IMR-90 (cell line): ENCODE measurements at places on chromosomes 12 and 14. TPM values are rescaled to one million over a fixed set of nuclear protein-coding genes. Genes with fewer than 3 reads are reported as not detected.

GRCh38 chr14:93040443-93040842 lies 75.3 kb downstream of the ITPK1 start:
- DNase-seq = no peak

DNA sequence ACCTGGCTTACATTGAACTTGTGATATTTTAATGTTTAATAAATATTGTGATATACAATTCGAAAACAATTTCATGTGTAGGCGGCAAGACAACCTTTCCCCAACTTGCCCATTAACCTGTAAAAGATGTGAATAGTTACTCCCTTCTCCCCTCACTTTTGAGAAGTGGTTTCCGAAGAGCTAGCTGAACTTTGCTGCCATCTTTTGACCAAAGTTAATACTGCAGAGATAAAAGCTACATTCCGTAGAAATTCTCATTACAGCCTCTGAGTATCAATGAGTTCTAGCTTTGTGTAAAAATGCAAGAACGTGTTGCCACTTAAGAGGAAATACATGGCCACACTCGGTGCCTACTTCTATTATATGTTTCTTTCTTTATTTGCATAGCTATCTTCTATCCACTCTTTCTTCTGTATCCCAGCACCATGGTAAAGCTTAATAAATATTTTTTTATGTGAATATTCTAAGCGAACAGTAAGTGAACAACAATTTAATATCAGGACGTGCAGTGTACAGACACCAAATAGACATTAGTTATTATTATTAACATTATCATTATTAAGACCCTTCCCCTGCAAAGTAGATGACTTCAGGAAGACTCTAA lies 105.1 kb upstream of the TMEM260 start:
- DNase-seq = peak; percentile 41

DNA sequence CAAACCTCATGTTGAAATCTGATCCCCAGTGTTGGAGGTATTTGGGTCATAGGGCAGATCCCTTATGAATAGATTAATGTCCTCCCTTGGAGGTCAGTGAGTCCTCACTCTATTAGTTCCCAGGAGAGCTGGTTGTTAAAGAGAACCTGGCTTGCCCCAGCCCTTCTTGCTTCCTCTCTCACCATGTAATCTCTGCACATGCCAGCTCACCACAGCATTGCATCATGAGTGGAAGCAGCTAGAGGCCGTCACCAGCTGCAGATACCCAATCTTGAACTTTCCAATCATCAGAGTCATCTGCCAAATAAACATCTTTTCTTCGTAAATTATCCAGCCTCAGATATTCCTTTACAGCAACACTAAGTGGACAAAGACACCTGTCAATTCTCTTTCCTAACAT lies 161.8 kb upstream of the IGF1 start:
- peak; percentile 50 for DNase-seq

- DNase-seq = no peak
Observed at GRCh38 chr12:5798242-5799015, 146.6 kb downstream of the ANO2 start.

GRCh38 chr12:57518920-57519795 lies 1.2 kb downstream of the DDIT3 start:
- peak; percentile 24 for DNase-seq

DNA sequence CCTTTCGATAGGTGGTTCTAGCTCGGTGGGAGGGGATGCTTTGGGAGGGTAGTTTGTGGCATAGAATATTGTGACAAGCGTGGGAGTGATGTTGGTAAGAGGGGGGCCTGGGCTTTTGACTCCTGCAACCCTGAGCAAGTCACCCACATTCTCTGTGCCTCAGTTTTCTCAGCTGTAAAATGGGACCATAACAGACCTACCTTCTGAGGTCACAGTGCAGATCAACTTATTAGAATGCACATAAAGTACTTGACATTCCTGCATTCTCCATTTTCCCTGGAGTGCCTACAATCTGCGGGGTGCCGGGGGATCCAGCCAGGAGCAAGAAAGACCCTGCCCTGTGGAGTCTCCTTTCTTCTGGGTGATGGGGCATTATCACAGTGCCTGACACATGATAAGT lies 63.2 kb downstream of the SLC24A4 start:
- DNase-seq = no peak

DNA sequence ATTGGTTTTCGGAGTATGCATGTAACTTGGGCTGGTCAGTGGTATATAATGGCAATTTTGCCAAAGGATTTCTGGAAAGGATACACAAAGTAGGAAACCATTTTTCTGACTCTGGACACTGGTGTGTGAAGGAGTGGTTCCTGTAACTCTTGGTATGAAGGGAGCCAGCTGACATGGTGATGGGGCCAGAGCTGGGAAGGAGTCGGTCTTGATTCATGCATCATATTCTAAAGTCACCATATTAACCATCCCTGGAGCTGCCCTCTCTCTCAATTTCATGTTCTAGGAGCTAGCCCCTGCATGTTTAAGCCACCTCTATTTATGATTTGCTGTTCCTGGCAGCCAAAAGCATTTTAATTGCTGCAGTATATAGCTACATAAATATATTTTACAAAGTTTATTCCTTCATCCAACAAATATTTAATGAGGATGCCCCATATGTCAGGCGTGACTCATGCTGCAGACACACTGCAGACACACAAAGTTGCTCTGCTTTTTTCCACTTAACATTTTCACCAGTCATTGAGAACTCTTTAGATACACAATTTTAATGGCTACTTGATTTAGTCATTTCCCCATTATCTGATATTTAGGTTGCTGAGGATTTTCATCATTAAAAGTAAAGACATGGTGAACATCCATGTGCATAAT lies 78.7 kb upstream of the PSMC1 start:
- DNase-seq = peak; percentile 28

- DNase-seq = peak; percentile 71
Observed at GRCh38 chr12:47219243-47219642, 139.5 kb upstream of the AMIGO2 start.

DNA sequence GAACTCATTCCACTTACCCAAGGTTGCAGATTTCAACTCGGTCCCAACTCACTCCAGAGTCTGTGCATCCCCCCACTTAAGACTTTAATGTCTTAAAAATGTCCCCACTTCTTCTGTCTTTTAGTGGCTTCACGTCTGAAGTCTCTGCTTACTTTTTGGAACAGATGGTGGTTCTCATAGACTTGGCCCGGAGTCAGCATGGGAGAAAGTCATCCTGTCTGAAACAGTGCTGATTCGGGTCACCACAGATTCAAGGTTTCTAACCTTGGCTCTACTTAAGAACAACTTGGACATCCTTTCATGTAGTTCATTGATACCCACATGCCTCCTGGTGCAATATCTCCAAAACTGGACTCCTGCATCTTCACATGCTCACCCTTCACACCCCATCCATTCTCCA lies 26.0 kb downstream of the CHST11 start:
- no peak for DNase-seq

DNA sequence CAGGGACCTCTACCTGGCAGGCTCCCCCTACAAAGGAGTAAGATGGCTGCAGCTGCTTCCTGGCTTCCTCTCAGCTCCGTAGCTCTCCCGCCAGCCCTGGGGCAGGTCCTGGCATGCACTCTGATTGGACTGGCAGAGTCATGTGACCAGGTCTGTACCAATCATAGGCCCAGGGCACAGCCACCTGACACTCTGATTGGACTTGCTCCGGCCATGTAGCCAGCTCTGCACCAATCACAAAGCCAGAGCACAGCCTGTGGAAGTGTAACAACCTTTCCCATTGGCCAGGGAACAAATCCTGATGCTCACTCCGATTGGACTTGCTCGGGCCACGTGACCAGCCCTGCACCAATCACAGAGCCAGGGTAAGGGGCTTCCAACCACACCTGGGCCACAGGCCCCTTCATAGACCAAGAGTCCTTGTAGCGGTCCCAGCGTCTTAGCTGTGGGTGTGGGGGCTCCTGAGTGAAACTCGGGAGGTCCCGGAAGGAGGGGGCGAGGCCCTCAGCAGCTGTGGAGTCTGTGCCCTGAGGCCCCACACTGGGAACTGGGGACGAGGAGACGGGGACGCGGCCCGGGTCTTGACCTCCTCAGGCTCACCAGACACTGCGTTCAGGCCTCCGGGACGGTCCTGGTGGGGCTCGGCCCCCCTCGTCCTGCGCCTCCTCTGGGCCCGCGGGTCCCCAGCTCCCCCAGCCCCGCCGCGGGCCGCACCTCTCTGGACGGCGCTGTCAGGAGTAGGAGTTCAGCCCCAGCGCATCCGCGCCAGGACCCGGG lies 210.6 kb downstream of the ADGRD1 start:
- DNase-seq = no peak

GRCh38 chr14:98477935-98478334 lies 794.1 kb downstream of the BCL11B start:
- DNase-seq = no peak

- DNase-seq = no peak
Observed at GRCh38 chr14:68501171-68501570, 291.7 kb downstream of the ZFP36L1 start.

GRCh38 chr14:105491366-105491973 lies 424 bp downstream of the TEDC1 start:
- peak; percentile 20 for DNase-seq

DNA sequence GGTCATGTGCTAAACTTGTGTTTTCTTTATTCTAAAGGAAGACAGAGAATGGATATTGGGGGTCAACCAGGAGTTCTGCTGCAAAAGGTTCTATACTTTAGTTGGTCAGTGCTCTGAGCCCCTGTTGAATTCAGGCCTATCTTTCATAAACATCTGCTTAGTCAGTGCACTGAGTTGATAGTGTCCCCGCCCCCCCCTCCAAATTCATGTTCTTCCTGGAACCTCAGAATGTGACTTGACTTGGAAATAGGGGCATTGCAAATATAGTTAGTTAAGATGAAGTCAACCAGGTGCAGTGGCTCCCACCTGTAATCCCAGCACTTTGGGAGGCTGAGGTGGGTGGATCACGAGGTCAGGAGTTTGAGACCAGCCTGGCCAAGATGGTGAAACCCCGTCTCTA lies 23.3 kb downstream of the CHST11 start:
- DNase-seq = no peak

DNA sequence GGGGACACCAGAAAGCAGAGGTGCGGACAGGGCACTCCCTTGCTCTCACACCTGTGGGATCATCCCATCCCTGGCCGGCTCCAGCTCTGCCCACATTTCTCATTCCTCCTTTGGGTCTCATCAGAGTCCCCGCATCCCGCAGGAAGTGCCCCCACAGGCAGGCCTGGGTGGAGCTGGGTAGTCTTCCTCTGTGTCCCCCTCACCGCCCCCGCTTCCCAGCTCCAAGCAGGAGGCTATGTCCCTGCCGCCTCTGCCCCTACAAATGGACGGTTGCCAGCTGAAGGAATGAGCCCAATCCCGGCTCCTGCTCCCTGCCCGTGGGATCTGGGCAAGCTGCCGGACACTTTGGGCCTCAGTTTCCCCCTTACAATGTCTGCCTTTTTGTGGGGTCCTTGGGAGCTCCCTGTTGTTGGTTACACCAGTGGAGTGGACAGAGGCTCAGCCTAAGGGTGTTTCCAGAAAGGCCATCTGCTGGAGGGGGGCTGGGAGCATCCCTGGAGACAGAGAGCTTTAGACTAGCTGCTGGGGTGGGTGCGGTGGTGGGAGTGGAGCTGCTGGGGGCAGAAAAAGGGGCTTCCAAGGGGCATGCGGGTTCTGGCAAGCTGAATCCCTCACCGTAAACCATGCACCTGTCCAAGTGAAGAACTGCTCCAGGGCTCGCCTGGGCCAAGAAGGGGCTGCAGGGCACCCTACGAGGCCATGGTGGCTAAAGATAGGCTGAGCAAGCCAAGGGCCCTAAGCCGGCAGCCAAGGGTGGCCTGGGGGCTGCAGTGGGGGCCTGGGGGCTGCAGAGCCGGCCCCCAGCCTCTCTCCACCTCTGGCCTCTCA lies 7.9 kb upstream of the GPR132 start:
- DNase-seq = no peak

The SPIC gene
- not detected in 2 replicates for total RNA-seq

The GIT2 gene
- 60.5 and 71.9 TPM in 2 replicates for total RNA-seq

The SLC25A21 gene
- 0.90 and 2.5 TPM in 2 replicates for total RNA-seq

The PSME2 gene
- 92.2 and 104 TPM in 2 replicates for total RNA-seq

The CATSPERB gene
- total RNA-seq = not detected in 2 replicates

The MAGOHB gene
- total RNA-seq = 6.3 and 23.3 TPM in 2 replicates
